ENCODE measurements at places on chromosomes 2 and 18.

- no peak overlapping the region for H3K4me3 ChIP-seq
- no peak overlapping the region for H3K27ac ChIP-seq
- no peaks in the 10 kb centered on the region for H3K27me3 ChIP-seq
- H3K36me3 ChIP-seq: no peaks in the 10 kb centered on the region
Observed at GRCh38 chr18:11494107-11494506, 115.3 kb upstream of the SLC35G4 start.

DNA sequence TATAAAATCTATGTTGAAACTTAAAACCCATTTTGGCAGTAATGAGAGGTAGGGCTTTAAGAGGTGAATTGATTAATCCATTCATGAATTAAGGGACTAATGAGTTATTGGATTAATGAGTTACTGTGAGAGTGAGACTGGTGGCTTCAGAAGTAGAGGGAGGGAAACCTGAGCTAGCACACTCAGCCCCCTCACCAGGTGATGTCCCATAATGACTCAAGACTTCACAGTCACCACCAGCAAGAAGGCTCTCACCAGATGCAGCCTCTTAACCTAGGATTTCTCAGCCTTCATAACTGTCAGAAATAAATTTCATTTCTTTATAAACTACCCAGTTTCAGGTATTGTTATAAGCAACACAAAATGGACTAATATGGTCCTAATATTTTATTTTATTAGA is 621.7 kb upstream of the ACVR2A start:
- no peak overlapping the region for H3K27ac ChIP-seq
- H3K36me3 ChIP-seq: no peaks in the 10 kb centered on the region
- H3K4me3 ChIP-seq: no peak overlapping the region
- H3K4me1 ChIP-seq: no peaks in the 10 kb centered on the region
- H3K27me3 ChIP-seq: no peaks in the 10 kb centered on the region

GRCh38 chr2:28604284-28604843 is 108.5 kb downstream of the PLB1 start:
- H3K27me3 ChIP-seq: no peaks in the 10 kb centered on the region
- no peaks in the 10 kb centered on the region for H3K4me1 ChIP-seq
- no peak overlapping the region for H3K27ac ChIP-seq
- H3K36me3 ChIP-seq: no peaks in the 10 kb centered on the region
- no peak overlapping the region for H3K4me3 ChIP-seq

- H3K36me3 ChIP-seq: no peaks in the 10 kb centered on the region
- no peaks in the 10 kb centered on the region for H3K4me1 ChIP-seq
- no peak overlapping the region for H3K4me3 ChIP-seq
- H3K27ac ChIP-seq: no peak overlapping the region
- no peak for DNase-seq
Observed at GRCh38 chr2:42008241-42008921, 39.4 kb upstream of the PKDCC start.

Data from right lobe of liver (tissue), 6 donors.